Pancreas (tissue), 10 donors: ENCODE measurements at places on chromosomes 13 and 19. TPM values are rescaled to one million over a fixed set of nuclear protein-coding genes. Genes with fewer than 3 reads are reported as not detected.

VAV1 gene
- 1.4 TPM for polyA plus RNA-seq

MBD3L2 gene
- polyA plus RNA-seq = not detected

ZNF541 gene
- 0.63 TPM for polyA plus RNA-seq

CD79A gene
- 0.23 TPM for polyA plus RNA-seq

ZNF534 gene
- not detected for polyA plus RNA-seq

PCDH17 gene
- 7.3 TPM for polyA plus RNA-seq

INSL3 gene
- polyA plus RNA-seq = not detected

ZNF460 gene
- 0.45 TPM for polyA plus RNA-seq

ZNF71 gene
- 1.8 TPM for polyA plus RNA-seq

MYH14 gene
- polyA plus RNA-seq = 74.4 TPM

MUC16 gene
- 0.02 TPM for polyA plus RNA-seq

CA11 gene
- 15.2 TPM for polyA plus RNA-seq

PABPC3 gene
- 0.07 TPM for polyA plus RNA-seq

MEDAG gene
- polyA plus RNA-seq = 5.5 TPM

PEX11G gene
- polyA plus RNA-seq = 6.8 TPM

PSG2 gene
- not detected for polyA plus RNA-seq

ZNF865 gene
- polyA plus RNA-seq = 5.7 TPM

SYNGR4 gene
- 0.91 TPM for polyA plus RNA-seq

SCEL gene
- 0.12 TPM for polyA plus RNA-seq

ZNF582 gene
- 1.6 TPM for polyA plus RNA-seq

KLK2 gene
- polyA plus RNA-seq = 0.27 TPM

PEG3 gene
- polyA plus RNA-seq = 2.8 TPM

KLF1 gene
- polyA plus RNA-seq = not detected

CCNA1 gene
- not detected for polyA plus RNA-seq

XAB2 gene
- 71.5 TPM for polyA plus RNA-seq

OR7D4 gene
- polyA plus RNA-seq = not detected

PSG3 gene
- not detected for polyA plus RNA-seq

GRK1 gene
- 0.02 TPM for polyA plus RNA-seq

ZNF587B gene
- 8.4 TPM for polyA plus RNA-seq

FAM98C gene
- polyA plus RNA-seq = 26.7 TPM

ATCAY gene
- 0.70 TPM for polyA plus RNA-seq

KISS1R gene
- polyA plus RNA-seq = 0.80 TPM

PLIN5 gene
- polyA plus RNA-seq = 193 TPM

SLC15A1 gene
- 16.7 TPM for polyA plus RNA-seq

COL4A1 gene
- polyA plus RNA-seq = 35.0 TPM

SPRED3 gene
- polyA plus RNA-seq = 5.2 TPM

SLC17A7 gene
- polyA plus RNA-seq = 0.30 TPM

OXGR1 gene
- 2.3 TPM for polyA plus RNA-seq

PRR22 gene
- polyA plus RNA-seq = 18.7 TPM

TMEM221 gene
- 0.42 TPM for polyA plus RNA-seq

PODNL1 gene
- polyA plus RNA-seq = 0.40 TPM

CD33 gene
- polyA plus RNA-seq = 0.75 TPM

IGFL2 gene
- not detected for polyA plus RNA-seq

XRCC1 gene
- 19.3 TPM for polyA plus RNA-seq

ACER1 gene
- polyA plus RNA-seq = not detected

UQCRFS1 gene
- polyA plus RNA-seq = 17.0 TPM

ENOX1 gene
- polyA plus RNA-seq = 0.23 TPM

ZNF227 gene
- 4.2 TPM for polyA plus RNA-seq

KATNAL1 gene
- 1.1 TPM for polyA plus RNA-seq

RNF225 gene
- polyA plus RNA-seq = not detected

COL4A2 gene
- 37.0 TPM for polyA plus RNA-seq

KLK1 gene
- 683 TPM for polyA plus RNA-seq

BCAM gene
- 140 TPM for polyA plus RNA-seq

ZNF730 gene
- polyA plus RNA-seq = 0.26 TPM

CD177 gene
- 0.42 TPM for polyA plus RNA-seq

CYP2F1 gene
- not detected for polyA plus RNA-seq

C5AR1 gene
- 2.3 TPM for polyA plus RNA-seq

ACP5 gene
- 7.7 TPM for polyA plus RNA-seq
